ENCODE measurements at places on chromosomes 2 and 18. TPM values are rescaled to one million over a fixed set of nuclear protein-coding genes. Genes with fewer than 3 reads are reported as not detected.
A peak's percentile ranks its signal among the peaks of the same experiment; 100 is the strongest.

GRCh38 chr2:205806143-205806905 is 124.0 kb downstream of the NRP2 start:
- peak; percentile 46 for DNase-seq

DNA sequence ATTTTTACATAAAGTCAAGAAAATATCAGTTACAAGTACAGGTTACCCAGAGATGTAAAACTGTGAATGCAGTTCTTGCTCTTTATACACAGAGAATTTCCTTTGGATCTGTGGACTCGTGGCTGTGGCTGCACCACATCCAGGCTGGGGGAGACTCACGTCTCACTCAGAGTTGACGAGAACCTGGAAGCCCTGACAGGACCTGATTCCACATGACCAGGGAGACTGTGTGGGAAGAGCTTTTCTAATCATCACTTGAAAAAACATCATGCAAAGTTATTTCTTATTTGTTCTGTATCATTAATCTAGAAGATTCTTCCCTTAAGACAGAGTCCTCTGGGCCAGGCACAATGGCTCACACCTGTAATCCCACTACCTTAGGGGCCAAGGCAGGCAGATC is 1159.0 kb downstream of the RPIA start:
- DNase-seq, result no peak

DNA sequence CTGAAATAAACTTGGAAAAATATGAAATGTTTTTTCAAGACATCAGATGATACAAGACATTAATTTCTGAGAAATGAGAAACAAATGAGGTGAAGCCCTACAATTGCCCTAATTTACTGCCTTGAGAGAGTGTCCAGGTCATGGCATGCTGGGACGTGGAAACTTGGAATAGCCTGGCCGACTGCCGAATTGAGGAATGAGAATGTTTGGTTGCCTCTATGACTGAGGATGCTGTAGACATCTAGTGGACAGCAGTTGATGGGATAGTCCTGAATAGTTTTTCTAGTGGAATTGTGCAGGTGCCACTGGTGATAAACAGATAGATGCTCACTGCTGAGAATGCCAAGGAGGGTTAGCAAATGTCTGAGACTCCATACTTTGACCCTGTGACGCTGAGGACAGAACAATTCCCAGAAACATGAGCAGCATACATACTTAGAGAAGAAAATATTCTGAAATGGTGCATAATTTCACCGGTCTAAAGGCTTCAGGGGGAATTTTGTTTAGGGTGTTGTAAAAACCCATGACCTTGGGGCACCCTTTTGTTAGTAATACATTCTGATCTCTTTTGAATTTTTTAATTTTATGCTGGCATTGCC is 56.5 kb upstream of the CWC22 start:
- DNase-seq, result no peak

Gene GALNT3
- 96.3 TPM for total RNA-seq

DNA sequence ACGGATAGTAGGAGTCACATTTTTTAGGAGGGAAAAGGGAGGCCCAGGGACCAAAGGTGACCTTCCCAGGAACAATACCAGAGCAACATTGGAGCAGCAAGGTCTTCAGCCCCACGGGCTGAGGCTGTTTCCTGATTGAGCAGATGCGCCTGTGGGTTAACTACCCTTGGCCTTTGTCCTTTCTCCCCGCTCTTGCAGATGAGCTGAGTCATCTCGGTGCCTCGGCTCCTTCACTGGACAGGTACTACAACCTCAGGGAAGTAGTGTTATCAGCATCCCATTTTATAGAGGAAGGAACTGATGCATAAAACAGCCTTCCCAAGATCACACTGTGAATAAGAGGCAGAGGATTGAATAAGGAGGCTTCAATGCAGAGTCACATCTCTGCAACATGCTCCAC is 43.5 kb downstream of the DHRS9 start:
- DNase-seq, result no peak

Gene EIF4E2
- total RNA-seq, result 104 TPM

DNA sequence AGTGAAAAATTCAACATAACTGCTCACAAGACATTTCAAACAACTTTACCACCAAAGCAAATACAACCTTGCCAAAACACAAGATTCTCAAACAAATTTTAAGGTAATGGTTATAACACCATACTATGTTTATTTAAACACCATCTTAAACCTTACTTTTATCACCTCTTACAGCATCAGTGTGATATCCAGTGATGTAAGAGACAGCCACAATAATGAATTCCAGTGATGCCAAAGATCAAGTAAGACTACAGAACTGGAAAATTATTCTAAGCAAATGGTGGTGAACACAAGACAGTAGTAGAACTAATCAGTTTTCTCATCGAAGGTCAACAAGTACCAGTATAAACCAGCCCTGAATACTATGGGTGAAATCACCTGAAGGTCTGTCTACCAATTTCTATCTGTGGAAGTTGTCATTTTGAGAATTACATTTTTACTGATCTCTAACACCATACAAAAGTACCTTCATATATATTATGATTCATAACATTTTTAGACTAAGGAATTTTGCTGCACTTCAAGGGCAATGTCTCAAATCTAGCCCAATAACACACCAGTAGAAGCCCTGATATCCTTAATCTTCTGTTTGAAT is 146.2 kb downstream of the RBMS1 start:
- DNase-seq, result no peak

GRCh38 chr2:63881205-63881604 is 39.5 kb downstream of the UGP2 start:
- no peak for DNase-seq

- no peak for DNase-seq
Measured at GRCh38 chr2:102773149-102773705, 11.4 kb downstream of the TMEM182 start.

DNA sequence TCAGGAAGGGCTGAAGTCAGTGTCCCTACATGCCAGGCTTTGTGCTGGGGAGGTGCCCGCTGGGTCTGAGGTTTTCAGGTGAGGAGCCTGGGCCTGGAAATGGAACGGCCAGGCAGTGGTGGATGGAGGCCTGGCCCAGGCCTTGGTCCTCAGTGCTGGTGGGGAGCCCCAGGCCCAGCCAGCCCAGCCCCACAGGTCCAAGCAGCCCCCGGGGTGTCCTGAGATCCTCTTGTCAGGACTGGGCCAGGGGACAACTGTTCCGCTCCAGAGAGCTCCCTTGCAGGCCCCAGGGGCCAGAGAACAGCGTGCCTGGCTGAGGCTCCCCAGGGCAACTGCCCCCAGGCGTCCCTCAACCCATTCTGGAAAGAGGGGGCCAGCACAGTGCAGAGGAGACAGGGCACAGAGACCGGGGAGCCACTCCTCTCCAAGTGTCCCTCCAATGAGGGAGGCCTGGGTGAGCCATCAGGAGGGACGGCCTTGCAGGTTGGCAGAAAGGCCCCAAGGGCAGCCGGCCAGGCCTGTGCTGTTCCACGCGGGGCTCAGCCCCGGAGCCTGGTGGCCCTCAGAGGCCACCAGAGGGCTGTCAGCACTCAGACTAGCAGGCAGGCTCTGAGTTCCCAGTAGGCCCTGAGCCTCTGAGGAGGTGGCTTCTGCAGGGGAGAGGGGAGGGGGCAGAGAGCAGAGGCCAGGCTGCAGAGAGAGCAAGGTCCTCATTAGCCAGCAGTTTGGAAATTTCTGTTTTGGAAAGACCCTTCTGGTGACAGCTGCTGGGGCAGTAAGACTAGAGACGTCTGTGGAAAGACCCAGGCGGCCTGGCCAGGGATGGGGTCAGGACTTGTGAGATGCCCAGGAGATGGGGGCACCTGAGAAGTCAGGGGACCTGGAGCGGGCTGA is 29.4 kb upstream of the SNED1 start:
- no peak for DNase-seq

DNA sequence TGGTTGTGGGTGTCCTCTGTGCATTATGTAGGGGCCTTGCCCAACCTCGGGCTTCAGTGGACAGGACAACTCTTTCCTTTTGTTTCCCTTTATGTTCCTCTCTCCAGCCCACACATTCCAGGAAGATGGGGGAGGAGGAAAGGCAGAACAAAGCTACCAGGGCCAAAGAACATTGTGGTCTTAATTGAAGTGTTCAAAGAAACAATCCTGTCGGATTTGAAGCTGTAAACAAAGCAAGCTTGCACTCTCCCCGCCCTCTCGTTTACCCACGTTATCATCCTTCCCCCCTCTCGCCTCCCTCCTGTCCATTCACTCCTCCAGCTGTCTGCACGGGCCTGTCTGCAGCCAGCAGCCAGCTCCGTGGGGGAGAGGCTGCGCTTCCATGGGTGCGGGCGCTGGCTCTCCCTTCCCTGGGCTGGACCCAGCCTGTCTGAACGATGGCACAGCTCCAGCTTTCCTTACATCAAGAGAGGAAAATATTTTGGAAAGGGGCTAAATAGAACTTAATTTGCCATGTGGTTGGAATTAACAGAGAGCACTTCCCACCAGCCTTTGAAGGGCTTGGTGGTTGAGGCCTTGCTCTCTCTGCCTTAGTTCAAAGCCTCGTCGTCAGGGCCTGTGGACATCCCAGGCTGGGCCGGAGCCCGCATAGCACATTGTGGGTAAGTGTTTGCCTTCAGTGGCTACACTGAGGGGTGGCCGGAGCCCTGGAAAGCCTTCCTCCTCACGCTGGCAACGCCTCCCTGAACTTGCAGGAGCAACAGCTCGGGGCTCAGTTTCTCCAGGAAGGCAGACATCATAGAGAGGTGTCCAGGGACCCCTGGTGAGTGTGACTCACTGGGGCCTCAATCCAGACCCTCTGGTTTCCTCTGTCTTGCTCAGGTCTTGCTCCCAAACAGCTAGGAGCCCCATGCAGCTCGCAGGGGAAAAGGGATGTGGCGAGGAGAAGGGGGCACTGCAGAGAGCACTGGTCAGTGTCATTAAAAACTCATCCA is 60.6 kb upstream of the HS6ST1 start:
- peak; percentile 55 for DNase-seq

DNA sequence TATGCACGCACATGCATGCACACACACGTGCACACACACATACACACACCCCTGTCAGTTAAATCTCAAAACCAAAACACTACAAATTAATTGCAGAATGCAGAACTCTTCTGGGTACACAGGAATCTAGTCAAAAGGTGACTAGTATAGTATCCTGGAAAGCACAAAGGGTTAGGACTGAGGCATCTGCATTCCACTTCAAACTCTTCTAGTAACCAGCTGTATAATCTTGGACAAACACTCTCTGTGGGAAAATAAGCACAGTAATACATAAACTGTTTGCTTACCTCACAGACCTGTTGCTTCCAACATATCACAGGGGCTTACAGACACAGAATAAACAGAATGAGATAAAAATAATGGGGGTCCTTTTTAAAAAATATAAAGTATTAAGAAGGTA is 49.1 kb downstream of the TTC21B start:
- DNase-seq, result no peak

DNA sequence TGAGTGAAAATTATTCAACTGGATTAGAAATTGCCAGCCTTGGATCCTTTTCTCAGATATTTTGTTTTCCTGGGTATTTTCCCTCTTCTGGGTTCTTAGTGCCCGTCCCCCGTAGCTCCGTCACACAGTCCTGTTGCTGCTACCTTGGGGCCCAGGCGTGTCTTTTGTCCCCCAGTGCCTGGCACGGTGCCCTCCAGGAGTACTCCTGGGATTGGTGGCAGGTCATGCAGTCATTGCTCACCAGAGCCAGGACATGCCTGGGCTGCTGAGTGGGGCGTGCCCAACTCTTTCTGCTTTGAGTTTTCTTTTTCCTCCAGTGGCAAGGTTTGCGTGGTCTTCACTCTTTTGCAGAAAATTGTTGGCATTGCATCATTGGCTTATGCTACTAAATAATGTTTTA is 275.2 kb downstream of the AGAP1 start:
- DNase-seq, result no peak

Gene LRATD1
- 160 TPM for total RNA-seq

DNA sequence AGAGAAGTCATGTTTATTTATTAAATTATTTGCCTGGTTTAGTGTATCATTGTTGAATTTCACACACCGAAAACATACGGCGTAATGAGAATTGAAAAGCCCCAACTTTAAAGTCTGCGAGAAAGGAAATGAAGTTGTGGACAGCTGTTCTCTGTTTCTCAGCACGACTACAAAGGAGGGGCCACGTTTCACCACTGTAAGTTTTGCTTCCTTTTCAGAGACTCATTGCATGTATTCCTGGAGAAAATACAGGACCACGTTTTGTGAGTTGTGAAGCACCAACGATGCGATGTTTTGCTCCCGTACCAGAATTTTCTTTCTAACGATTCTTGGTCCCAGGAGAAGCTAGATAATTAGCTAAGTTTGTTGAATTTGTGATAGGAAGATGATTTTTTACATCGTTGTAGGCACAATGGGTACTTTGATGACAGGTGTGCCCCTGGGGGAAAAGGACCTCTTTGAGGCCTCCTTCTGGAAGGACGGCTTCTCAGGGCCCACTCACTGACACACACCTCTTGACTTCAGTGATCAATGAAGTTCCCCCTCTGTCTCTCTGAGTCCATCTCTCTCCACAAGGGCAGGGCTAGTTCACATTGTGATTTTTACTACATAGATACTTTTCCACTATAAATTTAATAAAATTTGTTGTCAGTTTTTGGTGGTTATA is 23.7 kb upstream of the ACKR3 start:
- DNase-seq, result no peak

DNA sequence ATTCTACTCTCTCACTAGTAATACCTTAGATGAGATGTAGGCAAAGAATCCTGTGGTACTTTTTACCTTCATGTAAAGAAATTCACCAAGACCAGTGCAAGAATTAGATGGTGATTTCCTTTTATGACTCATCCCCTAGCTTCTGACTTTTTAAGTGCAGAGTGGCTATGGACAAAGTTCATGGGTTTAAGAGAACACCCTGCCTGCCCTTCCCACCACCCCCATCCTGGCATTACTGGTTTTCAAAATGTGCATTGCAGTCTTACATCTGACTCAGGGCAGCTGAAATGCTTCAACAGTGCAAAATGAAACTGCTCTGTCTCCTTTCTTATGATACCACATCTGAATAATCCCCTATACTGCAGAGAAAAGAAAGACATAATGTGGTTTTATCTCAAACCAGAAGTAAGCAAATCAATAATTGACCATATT is 22.6 kb downstream of the MAIP1 start:
- DNase-seq, result peak; percentile 57

DNA sequence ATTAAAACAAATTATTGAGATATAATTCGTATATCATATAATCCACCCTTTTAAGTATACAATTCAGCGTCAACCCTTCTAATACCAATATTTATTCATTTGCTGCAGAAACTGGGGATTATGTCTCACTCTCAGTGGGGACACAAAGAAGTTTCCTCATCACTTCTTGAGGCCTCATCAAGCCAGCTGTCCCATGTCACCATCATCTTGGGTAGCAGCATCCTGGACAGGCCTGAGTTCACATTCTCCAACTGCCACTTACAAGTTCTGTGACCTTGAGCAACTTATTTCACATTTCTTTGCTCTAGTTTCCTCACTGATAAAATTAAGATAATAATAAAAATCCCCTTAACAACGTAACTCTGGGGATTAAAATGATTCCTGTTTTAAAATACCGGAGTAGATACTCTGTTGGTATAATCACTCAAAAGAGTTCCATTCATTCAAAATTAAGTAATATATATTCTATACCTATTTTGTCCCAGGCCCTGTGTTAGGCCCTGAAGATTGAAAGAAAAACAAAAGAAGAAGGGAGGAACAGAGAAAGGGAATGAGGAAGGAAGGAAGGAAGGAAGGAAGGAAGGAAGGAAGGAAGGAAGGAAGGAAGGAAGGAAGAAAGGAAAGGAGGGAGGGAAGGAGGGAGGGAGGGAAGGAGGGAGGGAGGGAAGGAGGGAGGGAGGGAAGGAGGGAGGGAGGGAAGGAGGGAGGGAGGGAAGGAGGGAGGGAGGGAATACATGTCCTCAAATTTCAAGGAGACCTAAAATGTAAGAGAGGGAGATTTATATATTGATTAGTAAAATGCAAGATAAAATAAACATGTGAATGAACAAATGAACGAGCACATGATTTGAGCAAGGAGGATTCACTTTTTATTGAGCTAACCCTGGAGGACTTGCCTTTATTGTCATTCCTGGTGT is 42.4 kb downstream of the NCKAP5 start:
- DNase-seq, result no peak
